ENCODE measurements at places on chromosomes 12 and 14.

GRCh38 chr12:127126260-127126628 is 1140.7 kb upstream of the TMEM132C start:
- DNase-seq, result no peak

DNA sequence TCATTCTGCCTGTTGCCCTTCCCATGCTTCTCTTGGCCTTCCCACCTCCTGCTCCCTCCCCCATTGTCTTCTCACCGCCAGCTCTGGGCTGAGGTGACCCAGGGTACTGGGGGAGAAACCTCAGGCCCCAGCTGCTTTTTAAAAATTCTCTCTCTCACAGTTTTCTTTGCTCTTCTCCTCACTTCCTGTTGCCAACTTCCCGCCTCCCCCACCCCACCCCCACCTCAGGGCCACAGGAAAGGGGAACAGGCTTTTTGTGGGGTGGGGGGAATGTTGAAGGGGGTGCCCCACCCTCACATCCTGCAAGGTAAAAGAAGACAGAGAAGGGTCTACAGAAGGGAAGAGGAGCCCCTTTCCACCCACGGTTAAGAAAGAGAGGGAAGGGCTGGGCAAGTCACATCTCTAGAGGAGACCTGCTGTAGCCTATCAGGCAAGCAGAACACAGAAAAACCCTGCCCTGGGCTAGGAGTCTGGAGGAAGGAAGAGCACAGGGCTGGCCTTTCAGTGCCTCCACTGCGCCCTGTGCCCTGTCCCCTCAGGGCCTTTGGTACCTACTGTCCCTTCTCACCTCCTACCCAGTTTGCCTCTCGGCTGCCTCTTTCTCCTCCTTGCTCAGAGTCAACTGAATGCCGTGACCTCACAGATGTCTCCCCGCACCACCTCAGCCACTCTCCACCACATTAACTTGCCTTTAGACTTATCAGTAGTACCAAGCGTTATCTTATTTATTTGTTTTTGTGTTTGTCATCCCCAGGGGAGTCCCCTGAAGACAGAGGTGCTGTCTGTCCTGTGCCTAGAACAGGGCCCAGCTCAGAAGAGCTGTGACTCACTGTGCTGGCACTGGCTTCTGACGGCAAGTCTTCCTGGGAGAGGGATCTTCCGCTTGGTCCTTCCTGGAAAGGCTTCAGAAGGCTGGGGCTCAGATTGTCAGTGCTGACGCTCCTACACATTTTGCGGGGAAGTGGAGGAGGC is 1.7 kb downstream of the ARHGAP9 start:
- no peak for DNase-seq

- DNase-seq, result no peak
Measured at GRCh38 chr14:83856334-83856733, 1673.6 kb upstream of the FLRT2 start.

DNA sequence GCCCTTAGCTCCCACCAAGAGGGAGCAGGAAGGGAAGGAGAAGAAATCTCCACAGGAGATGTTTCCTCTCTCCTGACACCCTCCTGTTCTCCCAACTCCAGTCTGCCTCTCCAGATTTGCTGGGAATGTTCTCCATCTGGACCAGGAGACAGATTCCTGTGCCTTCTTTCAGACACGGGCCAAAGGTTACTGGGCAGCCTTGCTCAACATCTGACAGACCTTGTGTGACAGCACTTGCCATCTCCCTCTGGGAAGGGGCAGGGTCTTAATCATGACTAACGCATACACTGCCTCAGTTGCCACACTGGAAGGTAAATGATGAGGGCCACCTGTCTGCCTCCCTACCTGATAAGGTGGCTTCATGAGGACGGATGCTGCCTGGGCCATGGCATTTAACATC is 2.5 kb upstream of the TTC7B start:
- DNase-seq, result no peak

DNA sequence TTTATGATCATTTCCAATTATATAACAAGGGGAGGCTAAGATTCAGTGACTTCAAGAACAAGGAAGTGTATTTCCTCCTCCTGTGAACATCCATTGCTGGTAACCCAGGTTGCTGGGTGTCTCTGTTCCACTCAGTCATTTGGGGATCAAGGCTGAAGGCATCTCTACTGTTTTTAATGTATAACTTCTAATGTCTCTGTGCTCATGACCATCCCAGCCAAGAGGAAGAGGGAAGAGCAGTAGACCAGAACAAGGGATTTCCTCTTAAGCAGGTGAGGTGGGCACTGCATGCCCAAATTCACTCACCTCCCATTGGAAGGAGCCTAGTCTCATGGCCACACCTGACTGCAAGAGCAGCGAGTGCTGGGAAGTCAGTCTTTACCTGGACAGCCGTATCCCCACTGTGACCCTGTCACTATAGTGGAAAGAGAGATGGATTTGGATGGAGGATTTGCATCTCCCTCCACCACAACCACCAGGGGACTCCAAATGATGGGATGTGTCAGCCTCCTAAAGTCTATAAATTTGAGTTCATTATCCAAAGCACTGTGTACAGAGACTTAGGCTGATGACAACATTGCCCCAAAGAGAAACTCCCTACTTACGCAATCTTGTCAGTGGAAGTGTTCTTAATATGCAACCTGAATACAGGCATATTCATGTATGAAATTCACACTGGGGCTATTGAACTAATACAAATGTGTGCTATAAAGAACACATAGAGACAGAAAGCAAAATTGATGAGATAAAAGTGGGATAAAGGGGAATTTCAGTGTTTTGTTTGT is 368.7 kb downstream of the TMEM132D start:
- DNase-seq, result no peak

- no peak for DNase-seq
Measured at GRCh38 chr14:101029668-101030290, 126.3 kb upstream of the RTL1 start.

DNA sequence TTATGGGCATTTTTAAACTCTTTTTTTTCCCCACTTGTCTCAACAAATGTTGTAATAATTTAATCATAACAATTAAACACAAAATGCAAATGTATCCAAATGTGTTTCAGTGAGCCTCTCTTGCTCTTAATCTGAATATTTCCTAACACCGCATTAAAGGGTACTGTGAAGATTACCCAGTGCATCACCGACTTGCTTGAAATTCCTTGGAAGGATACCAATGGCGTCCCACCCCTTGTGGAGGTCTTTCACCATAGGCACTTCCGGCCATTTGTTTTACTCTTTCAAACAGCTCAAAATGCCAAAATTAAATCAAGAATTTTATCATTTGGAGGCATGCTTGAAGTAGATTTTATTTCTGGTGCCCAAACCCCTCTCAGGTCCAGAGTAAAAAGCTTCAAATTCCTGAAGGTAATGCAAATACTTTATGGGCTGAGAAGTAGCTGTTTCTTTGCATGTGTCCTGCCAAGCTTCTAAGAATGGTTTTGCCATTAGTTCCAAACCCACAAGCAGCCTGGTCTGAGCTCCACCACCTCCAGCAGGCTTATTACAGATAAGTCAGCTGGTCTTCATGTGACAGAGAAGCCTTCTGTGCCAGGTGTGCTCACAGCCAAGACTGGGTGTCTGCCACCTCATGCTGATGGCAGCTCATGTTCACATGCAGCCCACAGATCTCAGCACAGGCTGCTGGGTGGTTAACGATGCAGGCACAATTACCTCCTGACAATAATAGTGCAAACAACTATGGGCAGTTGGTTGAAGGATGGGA is 16.4 kb upstream of the NUDT4 start:
- no peak for DNase-seq

DNA sequence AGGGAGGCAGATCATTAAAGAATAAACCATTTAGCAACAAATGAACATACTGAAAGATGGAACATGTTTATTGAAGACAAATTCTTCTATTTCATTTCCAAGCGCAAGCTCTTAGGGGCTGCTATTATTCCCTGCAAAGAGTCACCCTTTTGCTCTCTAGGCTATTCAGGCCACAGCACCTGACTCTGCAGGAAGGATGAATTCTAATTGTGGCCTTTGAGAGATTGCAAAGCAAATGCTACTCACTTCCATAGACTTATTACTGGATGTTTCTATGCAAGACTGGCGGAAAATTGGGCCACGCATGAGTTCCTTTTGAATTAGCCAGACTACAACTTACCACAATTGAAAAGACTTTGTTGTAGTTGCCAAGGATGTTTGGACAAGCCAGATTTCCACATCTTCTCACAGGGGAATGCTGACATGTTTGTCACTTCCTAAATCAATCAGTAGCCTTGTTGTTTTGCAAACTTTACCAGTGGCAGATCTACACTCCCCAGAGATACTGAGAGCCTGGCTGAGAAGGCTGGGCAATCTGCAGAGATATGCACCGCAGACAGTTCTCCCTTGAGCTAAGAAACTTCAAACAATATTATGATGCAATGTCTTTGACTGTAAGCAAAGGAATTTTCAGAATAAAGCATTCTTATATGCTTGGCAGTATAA is 334.3 kb upstream of the SYT1 start:
- DNase-seq, result no peak

DNA sequence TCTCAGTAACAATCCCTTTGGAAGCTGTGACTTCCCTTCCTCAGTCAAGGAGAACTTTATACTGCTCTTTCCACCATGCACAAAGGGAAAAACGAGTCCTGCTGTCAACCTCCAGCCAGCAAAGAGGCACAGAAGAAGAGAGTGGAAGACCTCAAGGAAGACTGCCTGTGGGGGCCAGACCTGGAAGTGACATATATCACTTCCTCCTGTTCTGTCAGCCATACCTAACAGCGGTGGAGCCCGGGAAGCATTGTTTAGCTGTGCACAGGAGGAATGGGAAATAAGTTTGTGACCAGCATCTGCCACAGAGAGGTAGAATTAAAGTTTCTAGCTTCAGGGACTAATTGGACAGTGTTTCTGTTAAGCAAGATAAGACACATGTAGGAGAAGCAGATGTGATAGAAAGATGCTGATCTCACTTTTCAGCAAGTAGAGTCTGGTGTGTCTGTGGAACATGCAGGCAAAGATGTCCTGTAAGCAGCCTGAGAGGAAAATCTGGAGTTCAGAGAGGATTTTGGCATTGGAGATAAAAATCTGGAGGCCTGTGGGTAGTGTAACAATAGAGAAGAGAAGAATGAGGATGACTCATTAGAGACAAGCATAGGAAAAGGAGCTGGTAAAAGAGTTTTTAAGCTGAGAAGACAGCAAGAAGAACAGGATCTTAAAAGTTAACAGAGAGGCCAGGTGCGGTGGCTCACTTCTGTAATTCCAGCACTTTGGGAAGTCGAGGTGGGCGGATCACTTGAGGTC is 141.6 kb upstream of the CPSF6 start:
- no peak for DNase-seq

DNA sequence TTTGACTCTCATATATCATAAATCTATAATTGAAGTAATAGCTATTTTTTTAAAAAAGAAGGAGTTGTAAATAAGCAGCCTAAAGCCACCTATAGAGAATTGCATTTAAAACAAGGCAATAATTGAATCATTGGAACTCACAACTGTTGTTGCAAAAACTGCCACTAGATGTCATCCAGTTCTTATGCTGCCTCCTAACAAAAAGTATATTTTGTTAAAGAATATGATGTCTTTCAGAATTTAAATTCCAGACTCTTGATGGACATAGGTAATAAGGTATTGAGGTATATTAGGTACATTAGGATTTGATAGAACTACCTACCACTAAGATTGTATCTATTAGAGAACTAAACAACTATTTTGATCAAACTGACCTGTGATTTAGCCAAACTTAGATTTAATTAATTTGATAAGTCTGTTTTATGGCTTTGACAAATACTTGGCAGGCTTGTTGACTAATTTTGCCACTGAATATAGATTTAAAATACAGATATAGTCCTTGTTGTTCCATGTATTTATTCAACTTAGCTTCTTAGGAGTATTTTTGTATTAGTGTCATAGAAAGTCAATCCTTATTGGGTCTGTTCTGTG is 401.4 kb downstream of the RPL10L start:
- DNase-seq, result no peak

DNA sequence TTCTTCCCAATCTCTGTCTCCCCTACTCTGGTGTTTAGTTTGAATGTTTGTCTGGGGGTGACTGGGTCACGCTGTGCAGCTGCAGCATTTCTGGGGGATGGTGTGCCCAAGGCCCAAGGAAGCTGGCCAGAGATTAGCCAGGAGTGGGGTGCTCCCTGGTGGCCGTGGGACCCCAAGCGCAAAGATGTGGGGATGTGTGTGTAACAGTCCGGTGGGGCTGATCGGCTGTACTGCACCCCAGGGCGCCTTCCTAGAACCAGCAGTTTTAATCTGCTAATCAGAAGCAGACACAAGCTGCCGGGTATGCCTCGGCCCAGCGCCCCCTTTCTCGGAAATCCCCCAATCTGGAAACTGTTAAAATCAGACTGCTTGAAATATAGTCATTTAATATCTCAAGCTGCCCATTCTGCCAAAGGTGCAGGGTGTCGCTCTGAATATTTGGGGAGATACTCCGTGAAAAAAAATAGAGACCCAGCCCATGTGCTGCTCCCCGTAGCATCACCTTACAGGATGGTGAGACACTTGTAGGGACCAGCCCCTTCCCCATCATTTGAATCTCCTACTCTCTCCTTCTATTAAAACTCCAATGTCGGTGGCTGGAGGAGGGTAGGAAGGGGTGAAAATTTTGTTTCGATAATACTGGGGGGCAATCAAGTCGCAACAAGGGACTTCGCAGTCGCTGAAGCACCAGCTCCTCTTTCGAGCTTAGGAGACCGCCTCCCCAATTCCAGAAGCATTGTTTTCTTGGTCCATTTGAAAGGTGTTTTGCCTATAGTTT is 4.3 kb downstream of the HOXC9 start:
- DNase-seq, result no peak

DNA sequence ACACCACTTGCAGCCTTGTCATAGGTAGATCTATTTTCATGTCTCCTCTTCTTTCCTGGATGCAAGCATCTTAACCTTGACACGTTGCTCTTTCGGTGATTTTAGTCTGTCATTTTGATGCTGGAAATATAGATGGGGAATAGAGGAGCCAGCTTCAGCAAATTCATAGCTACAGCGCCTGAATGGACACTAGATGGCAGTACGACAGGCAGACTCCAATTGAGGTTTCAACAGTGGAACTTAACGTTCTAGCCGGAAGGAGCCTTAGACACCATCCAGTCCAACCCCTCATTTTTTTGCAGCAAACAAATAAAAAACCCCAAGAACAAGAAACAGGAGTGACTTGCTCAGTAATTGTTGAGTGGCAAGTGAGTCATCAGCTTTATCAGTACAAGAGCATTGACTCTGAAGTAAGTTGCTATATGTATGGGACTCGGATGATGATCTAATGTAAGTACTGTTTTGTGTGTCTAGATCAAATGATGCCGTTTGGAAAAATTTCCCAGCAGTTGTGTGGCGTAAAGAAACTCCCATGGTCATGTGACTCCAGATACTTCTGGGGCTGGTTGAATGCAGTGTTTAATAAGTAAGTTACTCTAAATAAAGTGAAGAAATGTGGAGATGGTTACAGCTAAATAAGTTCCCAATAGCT is 9.0 kb downstream of the DMAC2L start:
- peak; percentile 78 for DNase-seq

DNA sequence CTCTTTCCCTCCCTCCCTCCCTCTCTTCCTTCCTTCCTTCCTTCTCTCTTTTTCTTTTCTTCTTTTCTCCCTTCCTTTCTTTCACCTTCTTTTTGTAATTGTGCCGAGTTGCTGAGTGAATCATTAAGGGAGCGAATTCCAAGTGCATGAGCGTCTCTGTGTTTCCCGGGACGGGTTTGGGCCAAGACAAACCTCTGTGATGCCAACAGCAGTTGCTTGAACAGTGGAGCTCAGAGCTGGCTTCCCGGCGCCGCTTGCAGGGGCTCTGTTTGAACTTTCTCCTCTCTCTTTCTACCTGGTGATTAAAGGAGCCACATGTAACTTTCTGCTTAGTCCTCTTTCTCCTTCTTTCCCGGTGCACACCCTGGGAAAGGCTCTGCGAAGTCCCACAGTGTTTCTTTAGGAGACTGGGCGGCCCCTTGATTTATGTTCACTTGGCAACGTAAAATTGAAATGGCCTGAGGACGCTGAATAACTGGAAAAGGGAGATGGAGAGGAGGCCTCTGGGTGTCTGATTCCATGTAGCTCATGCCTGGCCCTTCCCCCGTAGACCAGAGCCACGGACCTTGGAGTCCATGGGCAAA is 33.7 kb upstream of the MAP1LC3B2 start:
- DNase-seq, result no peak

All from NCI-H1105 (cell line).